ENCODE measurements at places on chromosomes 5 and 9.

DNA sequence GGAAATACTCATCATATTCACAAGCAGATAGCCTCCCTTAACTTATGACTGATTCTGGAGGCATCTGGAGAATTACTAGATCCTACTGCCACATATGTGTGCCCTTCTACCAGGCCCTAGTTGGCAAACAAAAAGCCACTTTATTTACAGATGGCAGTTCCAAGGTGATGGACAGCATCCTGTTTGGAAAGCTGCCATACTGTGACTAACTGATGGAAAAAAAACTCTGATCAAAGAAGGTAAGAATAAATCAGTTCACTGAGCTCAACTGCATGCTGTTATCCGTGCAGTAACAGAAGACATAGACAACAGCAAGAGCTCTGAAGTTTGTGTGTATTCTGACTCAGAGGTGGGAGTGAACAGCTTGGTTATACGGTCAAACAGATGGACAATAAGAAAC, 279.8 kb upstream of the POU5F2 start:
- no peak for DNase-seq

DNA sequence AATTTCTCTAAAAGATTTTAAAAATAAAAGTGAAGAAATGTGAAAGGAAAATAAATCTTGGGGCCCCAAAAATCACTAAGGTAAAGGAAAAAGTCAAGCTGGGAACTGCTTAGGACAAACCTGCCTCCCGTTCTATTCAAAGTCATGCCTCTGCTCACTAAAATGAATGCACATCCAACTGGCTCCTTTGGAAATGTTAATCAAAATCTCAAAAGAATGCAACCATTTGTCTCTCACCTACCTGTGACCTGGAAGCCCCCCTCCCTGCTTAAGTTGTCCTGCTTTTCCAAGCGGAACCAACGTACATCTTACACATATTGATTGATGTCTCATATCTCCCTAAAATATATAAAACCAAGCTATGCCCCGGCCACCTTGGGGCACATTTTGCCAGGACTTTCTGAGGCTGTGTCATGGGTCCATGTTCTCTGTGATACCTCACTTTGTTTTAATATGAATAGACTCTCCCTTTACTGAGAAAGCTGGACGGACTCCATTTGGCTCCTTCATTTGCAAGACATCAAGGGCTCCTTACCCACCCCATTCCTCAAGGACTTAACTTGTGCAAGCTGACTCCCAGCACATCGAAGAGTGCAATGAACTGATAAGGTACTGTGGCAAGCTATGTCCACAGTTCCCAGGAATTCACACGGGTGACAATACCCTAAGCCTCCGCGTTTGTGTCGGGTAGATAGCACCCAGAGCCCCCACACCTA, 164.3 kb downstream of the SMC2 start:
- no peak for DNase-seq

GRCh38 chr5:60492958-60493357, 207.0 kb downstream of the DEPDC1B start:
- no peak for DNase-seq

GRCh38 chr9:104412238-104412637, 91.8 kb upstream of the OR13F1 start:
- no peak for DNase-seq

GRCh38 chr5:171528865-171529614, 109.6 kb downstream of the FGF18 start:
- no peak for DNase-seq

- no peak for DNase-seq
These were observed 177.3 kb downstream of the RAB3C start for GRCh38 chr5:58760222-58760621.

GRCh38 chr9:1460143-1460769, 410.1 kb downstream of the DMRT2 start:
- peak; percentile 57 for DNase-seq

- DNase-seq = peak; percentile 66
These were observed 5.9 kb upstream of the EGR1 start for GRCh38 chr5:138459311-138459933.

- DNase-seq = no peak
These were observed 61.6 kb downstream of the ERCC6L2 start for GRCh38 chr9:95937131-95937530.

GRCh38 chr5:173833196-173833985, 54.8 kb upstream of the CPEB4 start:
- DNase-seq = no peak

DNA sequence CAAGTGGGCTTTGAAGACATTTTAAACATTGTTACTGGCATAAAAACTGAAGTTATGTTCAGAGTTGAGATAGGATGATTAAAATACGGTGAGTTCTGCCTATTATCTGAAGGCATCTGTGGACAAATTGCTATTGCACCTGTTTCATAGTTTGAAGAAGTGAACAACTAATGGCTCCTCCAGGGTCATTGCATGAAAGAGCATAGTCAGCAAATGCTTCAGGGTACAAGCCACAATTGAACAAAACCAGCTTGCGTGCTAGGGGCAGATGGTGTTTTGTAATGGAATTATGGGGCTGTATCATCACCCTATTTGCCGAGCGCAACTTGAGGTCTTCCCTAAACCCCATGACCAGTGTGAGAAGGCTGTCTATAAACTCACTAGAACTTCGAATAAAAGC, 369.1 kb downstream of the MTRR start:
- no peak for DNase-seq

GRCh38 chr9:95460518-95461164, 56.1 kb downstream of the PTCH1 start:
- no peak for DNase-seq

DNA sequence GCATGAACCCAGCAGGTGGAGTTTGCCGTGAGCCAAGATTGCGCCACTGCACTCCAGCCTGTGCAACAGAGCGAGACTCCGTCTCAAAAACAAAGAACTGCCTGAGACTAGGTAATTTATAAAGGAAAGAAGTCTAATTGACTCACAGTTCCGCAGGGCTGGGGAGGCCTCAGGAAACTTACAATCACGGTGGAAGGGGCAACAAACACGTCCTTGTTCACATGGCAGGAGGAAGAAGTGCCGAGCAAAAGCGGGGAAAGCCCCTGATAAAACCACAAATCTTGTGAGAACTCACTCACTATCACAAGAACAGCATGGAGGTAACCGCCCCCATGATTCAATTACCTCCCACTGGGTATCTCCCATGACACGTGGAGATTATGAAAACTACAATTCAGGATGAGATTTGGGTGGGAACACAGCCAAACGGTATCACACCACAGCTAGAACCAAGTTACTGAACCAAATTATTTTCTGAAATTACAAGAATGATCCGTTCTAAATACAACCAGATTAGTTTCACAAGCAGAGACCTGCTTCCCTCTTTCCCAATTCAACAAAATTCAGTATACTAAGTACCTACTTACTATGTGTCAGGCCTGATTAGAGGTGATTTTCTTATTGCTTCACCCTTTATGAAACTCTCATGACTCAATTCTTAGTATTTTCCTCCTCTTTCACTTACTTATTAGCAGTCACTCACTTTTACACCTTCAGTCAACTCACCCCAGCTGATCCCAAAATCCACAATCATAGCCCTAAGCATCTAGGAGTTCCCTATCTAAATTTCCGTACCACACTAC, 8.4 kb downstream of the UBTD2 start:
- DNase-seq = peak; percentile 80

DNA sequence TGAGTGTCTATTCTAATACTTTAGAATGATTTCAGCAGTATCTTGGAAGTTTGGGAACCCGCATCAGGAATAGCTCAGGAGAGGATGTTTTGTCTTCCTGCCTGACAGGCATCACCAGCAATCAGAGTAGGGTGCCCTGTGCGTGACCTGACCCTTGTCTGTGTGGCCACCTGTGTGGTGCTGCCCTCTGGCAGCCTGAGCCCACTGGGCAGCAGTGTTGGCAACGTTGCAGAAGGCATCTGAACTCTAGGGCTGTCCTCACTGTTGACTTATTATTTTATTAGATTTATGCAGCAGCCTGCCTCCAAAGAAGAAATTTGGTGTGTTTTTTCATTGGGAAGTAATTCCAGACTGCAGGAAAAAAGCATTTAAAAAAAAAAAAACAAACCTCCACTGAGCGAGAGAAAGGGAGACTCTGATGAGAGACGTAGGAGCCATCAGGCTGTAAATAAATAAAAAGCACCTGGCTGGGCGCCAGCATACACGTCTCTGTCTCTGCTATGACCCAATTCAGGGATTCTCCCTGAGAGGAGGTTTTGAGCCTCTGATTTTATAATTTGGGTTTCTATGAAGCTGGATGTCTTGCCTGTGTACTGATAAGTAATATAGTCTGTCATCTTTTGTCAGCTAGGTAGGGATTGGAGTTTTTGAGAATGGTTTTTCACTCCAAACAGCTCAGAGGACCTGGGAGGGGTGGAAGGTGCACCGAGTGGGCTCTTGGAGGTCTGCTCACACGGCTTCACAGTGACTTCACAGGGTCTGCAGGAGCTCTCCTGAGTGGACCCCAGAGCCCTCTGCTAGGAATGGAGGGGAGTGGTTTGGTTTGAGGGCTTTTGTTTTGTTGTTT, 49.0 kb downstream of the FAM78A start:
- DNase-seq = no peak

- no peak for DNase-seq
These were observed 28.2 kb downstream of the SH3PXD2B start for GRCh38 chr5:172426086-172426485.

GRCh38 chr5:144142824-144143162, 27.7 kb downstream of the YIPF5 start:
- DNase-seq = no peak
